GM19239 (cell line): ENCODE measurements at places on chromosomes 5 and 9.

GRCh38 chr9:86714999-86715398 is 232.3 kb downstream of the GAS1 start:
- DNase-seq: no peak

DNA sequence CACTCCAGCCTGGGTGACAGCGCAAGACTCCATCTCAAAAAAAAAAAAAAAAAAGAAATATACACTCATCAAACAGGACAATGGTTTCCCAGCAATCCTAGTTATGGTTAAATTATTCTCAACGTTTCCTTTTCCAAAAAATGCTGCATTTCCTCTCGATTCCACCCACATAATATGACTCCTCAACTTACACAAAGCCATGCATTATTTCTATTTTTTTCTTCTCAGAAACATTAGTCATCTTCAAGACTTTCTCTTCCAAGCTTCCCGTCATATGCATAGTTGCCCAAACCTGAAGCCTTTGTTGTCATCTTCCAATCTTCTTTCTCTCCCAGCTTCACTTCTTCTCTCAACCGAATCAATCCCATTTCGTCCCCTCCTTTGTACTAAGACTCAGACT is 61.4 kb upstream of the RANBP6 start:
- DNase-seq: no peak

- DNase-seq: no peak
Observed at GRCh38 chr5:36135988-36136387, 15.7 kb downstream of the LMBRD2 start.

DNA sequence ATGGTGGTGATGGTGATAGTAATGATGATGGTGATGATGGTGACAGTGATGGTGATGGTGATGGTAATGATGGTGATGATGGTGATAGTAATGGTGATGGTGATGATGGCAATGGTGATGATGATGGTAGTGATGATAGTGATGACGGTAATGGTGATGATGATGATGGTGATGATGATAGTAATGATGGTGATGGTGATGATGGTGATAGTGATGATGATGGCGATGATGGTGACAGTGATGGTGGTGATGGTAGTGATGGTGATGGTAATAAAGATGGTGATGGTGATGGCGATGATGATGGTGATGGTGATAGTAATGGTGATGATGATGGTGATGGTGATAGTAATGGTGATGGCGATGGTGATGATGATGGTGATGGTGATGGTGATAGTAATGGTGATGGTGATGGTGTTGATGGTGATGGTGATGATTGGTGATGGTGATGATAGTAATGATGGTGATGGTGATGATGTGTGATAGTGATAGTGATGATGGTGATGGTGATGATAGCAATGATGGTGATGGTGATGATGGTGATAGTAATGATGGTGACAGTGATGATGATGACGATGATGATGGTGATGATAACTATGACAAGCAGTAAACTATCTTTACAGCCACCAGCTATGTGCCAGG is 38.6 kb downstream of the PHF2 start:
- DNase-seq: no peak

- no peak for DNase-seq
Observed at GRCh38 chr9:124598048-124598447, 90.8 kb upstream of the NR5A1 start.
